NCI-H187 (cell line): ENCODE measurements at places on chromosomes 7 and 10.

DNA sequence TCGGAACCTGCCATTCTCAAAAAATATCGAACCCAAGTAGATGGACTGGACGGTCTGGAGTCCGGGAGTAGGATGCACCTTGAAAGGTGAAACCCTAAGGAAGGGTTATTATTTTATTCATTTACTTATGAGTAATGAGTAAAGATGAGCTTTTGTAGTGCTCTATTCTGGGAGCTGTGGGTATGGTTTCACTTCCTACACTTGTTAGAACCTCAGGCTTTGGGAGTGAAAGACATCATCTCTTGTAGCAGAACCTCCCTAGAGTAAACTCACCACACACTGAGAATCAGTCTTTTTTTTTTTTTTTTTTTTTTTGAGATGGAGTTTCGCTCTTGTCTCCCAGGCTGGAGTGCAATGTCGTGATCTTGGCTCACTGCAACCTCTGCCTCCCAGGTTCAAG lies 389.4 kb upstream of the AUTS2 start:
- DNase-seq, result no peak

DNA sequence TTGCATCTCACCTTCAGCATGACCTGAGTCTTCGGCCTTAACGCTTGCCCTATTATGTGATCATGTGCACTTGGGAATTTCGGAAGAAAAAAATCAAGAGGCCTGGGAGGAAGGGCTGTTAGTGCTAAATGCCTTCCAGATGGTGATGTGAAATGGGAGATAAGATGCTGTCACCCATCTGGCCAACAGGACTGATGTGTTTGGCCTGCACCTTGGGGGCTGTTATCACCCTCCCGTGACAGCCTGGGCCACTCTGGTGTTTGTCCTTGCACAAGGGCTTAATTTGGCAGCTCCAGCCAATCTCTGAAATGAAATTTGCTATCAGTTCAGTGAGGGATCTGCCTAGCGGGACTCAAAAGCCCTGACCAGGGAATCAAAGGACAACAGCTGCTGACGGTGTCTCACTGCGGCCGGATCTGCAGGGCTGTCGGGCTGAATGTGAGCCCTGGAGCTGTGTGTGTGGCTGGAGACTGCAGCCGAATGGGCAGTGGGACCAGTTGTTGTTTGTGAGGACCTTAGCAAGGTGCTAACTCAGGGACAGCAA lies 131.4 kb upstream of the BTBD16 start:
- DNase-seq, result no peak

DNA sequence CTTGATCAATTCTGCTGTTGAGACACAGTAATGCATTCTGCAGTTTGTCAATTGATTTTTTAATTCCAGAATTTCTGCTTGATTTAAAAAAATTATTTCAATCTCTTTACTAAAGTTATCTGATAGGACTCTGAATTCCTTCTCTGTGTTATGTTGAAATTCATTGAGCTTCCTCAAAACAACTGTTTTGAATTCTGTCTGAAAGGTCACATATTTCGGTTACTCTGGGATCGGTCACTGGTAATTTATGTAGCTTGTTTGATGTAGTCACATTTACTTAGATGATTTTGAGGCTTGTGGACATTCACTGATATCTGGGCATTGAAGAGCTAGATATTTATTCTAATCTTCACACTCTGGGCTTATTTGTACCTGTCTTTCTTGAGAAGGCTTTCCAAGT lies 67.2 kb upstream of the NME8 start:
- DNase-seq, result no peak

DNA sequence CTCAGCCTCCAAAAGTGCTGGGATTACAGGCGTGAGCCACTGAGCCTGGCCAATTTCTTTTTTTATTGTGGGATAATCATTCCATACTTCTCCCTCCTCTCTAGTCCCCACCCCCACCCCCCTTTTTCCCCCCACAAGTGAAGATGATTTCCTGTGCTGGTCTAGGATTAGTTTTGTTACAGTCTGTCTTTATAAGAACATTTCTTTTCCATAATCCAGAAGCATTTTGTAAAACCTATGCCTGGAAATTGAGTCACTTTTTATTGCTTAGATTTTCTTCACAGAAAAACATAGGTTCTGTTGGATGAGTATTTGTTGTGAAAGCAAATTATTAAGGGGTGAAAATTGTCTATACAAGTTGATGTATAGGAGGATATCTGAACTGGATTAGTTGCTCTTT lies 98.9 kb downstream of the KAT6B start:
- DNase-seq, result no peak

GRCh38 chr10:49279015-49279880 lies 19.7 kb upstream of the C10orf71 start:
- DNase-seq, result no peak

GRCh38 chr10:123044391-123044790 lies 35.6 kb downstream of the ACADSB start:
- no peak for DNase-seq

- no peak for DNase-seq
Measured at GRCh38 chr7:151697942-151698341, 178.2 kb upstream of the RHEB start.

DNA sequence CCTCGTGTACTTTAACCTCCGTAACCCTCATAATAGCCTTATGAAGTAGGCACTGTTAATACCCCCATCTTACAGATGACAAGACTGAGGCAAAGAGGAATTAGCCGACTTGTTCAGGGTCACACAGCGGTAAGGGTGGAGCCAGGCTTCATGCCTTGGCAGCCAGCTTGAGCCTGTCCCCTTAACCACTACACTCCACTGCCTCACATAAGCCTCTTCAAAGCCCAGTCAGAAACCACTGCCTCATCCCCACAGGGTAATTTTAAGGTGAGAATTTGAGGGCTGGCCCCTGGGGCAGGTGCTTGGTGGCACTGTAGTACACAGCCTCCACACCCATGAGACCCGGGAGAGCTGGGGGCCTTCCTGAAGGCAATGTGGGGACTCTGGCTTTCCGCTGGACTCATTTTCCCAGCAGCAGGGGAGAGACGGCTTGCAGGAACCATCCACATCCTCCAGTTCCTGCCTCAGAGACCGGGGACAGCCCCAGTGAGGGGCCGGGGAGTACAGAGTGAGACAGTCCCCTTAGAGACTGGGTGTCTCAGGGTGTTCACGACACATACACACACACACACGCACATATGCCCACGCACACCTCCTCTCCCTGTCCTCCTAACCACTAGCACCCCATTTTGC lies 7.6 kb upstream of the C10orf105 start:
- DNase-seq, result no peak

DNA sequence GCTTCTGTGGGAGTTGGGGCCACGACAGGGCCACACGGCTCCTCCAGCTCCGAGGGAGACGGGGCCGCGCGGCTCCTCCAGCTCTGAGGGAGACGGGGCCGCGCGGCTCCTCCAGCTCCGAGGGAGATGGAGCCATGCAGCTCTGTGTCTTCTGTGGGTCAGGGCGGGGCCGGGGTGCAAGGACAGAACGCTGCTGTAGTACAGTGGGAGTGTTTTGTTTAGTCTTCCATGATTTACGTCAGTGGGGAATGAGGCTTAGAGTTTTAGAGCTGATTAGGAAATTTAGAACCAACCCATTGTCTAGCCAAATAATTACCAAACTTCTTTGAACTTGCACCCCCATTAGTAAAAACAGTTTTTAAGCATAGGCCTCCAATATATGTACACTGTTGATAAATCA lies 32.9 kb upstream of the PRKAR1B start:
- DNase-seq, result no peak

- DNase-seq, result no peak
Measured at GRCh38 chr10:132612571-132613504, 75.3 kb downstream of the INPP5A start.

DNA sequence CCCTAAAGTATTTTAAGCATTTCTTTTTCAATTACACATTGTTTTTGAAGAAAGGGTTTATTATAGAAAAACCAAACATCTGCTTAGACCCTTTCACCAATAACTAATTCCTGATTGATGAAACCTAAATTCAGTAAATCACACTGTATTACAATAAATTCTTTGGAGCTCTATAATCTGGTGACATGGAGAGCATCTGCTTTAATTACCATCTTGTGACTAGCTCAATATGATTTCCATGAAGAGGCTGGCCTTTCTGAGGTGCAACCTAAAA lies 9.7 kb downstream of the HYCC1 start:
- no peak for DNase-seq

DNA sequence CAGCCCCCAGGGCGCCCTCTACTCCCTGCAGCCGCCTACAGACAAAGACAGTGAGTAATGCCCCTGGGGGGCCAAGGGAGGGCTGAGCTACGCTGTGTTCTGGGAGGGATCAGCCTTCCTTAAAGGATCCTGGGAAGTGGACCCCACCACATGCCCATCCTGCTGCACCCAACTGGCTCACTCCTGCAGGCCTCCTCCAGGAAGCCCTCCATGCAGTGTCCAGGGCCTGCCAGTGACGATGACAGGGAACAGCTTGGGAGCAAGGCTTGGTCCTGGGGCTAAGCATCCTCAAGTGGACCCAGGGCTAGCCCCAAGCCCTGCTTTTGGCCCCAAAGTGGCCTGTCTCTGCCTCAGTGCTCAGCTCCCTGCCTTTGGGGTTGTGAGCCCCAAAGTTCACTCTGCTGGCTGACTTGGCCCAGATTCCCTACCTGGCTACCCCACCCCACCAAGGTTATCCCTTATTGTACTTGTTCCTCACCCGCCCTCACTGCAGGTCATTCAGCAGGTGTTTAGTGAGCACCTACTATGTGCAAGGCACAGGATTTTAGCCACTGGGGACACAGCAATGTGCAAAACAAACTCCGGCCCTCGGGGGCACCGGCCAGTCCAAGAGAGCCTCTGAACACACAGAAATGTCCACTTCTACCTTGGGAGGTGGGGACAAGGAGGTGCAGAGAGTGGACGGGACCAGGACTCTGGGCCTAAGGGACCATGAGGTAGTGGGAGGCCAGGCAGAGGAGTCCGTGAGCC lies 83.5 kb downstream of the MYL10 start:
- no peak for DNase-seq

- no peak for DNase-seq
Measured at GRCh38 chr7:80981405-80981804, 62.6 kb upstream of the SEMA3C start.

- no peak for DNase-seq
Measured at GRCh38 chr10:878333-878759, 53.2 kb downstream of the LARP4B start.

- DNase-seq, result no peak
Measured at GRCh38 chr10:60985951-60986350, 42.0 kb upstream of the RHOBTB1 start.

- DNase-seq, result no peak
Measured at GRCh38 chr7:85520175-85520574, 333.3 kb upstream of the SEMA3D start.

DNA sequence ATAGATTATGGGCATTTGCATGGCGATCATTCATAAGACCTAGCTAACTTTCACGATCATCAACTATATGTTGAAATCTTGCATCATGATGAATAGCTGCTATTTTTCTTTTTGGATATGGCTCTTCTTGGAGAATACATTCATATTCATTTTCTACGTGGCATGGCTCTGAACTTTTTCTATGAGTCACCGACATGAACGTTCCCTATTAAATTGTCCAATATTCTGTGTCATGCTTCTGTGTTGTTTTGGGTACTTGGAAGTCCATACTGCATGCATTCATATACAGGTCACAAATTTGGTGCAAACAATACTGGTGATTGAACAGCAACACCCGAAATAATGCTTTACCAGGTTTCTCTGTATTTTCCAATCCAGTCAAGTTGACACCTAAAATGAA lies 37.9 kb upstream of the ANKRD1 start:
- no peak for DNase-seq

DNA sequence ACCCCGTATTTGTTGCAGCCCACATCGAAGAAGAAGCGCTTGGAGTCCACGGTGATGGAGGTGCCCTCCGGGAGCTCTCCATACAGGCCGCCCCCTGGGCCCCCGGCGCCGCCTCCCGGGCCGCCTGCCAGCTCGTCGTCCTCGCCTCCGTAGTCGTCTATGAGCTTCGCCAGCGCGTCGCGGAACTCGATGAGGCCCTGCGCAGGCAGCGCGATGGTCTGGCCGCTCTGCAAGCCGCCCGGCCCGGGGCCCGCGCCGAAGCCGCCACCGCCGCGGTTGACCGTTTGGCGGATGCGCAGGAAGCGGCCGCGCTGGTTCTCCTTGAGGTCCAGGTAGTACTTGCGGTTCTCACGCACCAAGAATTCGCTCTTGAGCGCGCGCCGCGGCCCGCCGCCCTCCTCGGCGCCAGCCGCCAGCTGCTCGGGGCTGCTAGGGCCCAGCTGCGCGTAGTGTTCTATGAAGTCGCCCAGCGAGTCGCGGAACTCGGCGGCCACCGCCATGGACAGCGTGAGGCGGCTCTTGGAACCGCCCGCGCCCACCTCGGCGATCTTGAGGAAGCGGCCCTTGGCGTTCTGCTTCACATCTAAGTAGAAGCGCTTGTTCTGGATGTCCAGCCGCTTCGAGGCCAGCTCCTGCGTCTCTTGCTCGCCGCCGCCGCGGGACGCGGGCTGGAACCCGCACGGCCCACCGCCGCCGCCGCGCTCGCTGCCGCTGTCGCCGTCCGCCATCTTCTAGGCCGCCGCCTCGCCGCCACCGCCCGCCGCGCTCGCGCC lies 523 bp downstream of the PURB start:
- no peak for DNase-seq

DNA sequence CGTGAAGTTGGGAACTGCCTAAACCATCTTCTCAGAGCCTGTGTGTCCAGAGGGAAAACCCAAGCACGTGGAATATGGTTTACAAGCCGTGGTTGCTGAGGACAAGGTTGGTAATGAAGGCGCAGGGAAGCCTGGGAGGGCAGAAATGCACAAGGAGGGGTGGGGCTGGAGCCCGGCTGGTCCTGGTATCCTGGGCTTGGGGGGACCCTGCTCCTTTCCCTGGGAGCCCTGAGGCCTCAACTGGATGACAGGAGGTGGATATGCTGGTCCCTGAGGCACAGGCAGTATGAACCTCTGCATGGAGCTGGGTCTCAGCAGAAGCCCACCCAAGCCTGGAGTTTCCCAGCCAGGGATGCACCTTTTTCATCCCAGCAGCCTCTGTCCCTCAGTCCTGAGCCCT lies 80.3 kb upstream of the RET start:
- no peak for DNase-seq

GRCh38 chr7:22911889-22912288 lies 89.2 kb upstream of the TOMM7 start:
- DNase-seq, result no peak

GRCh38 chr7:93575555-93576399 lies 1.3 kb upstream of the CALCR start:
- DNase-seq, result no peak

DNA sequence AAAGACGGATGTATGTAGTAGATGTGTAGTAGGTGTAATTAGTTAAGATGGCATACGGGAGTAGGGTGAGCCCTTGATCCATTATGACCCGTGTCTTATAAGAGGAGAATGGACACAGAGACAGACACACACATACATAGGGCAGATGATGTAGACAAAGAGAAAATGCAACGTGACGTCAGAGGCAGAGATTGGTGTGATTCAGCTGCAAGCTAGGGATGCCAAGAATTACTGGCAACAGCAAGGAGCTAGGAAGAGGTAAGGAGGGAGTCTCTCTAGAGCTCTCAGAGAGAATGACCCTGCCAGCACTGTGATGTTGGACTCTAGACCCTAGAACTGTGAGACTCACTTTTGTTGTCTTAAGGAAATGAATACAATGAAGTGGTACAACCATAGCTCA lies 247.0 kb upstream of the HABP2 start:
- DNase-seq, result no peak
